Foreskin melanocyte (primary cell): ENCODE measurements at places on chromosomes 5 and 9.

- DNase-seq = no peak
Observed at GRCh38 chr9:135211524-135211890, 124.0 kb downstream of the OLFM1 start.

- no peak for DNase-seq
Observed at GRCh38 chr9:128792978-128793686, 6.1 kb downstream of the TBC1D13 start.

GRCh38 chr9:2723376-2724065, 6.2 kb downstream of the KCNV2 start:
- peak; percentile 97 for DNase-seq

GRCh38 chr5:135255461-135256178, 143.4 kb downstream of the MACROH2A1 start:
- no peak for DNase-seq

DNA sequence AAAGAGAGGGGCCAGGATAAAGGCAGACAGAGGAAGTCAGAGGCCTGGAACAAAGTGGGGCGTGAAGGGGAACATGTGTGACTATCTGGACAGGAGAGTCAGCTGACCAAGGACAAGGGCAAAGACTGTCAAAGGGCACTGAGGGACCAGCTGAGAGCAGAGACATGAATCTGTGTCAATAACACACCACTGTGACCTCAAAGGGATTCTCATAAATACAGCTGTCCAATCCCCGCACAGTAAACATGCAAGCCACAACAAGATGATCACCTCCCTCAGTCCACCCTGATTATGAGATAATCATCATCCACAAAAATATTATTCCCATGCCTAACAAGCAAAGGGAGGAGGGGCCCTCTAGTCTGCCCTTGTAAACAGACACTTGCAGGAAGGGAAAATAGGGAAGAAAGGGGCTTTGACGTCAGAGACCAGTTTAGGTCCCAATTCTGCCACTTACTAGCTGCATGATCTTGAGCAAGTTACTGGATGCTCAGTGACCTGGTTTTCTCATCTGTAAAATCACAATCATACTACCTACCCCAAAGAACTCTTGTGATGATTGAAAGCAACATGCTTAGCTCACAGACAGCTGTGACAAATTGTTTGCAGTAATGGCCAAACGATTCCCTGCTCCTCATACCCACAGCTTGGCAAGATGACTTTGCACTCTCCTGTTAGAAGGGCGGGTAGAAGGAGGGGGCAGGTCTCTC, 41.8 kb downstream of the RAPGEF1 start:
- no peak for DNase-seq

- no peak for DNase-seq
Observed at GRCh38 chr5:146463446-146463845, 16.3 kb downstream of the TCERG1 start.

- no peak for DNase-seq
Observed at GRCh38 chr9:79195879-79196278, 375.9 kb upstream of the TLE4 start.

DNA sequence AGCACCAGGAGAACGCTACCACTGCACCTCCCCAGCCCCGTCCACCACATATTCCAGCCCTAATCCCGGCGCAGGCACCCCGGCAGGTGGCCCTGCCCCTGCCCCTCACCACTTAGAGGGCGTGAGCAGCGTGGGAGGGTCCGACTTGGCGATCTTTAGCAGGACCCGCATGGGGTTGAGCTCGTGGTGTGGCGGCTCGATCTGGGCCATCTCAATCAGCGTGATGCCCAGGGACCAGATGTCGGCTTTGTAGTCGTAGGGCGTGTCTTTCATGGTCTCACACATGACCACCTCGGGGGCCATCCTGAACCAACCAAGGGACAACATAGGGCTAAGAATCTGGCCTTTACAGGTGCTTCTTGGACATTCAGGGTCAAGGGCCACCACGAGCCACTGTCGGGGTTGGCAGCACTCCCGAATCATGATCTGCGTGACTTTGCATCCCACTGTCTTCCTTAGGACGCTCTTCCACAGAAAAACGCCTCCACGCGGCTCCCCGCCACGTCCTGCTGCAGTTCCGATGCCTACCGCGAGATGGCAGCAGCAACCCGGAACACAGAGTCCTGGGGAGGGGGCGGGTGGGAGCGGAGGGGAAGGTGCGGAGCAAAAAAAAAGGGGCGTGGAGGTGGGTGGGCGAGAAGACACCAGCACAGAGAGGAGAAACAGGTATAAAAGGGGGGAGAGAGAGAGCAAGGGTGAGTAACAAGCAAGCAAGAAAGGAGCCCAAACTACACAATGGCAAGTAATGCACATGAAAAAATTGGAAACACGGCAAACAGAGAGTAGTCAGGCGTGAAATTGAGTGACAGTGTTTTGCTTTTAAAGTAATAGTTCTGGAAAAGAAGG, 81.3 kb downstream of the STK10 start:
- peak; percentile 19 for DNase-seq
